ENCODE measurements at places on chromosomes 3 and 15. TPM values are rescaled to one million over a fixed set of nuclear protein-coding genes. Genes with fewer than 3 reads are reported as not detected.

DNA sequence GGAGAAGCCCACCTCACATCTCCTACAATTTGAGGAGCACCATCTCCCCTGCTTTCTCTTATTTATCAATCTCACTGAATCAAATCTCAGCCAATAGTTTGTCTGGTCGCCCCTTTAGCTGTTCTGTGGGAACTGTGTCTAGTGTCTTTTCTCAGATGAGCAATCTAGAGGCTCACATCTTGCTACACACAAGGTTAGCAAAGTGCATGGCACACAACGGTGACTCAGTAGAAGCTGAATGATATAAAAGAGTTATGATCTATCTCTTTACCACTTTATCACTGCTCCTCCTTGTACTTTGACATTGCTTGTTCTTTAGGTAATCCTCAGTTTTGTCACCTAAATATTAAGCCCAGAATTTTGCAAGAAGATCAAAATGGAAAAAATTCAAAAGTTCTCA is 16.8 kb upstream of the COLQ start:
- no peak for DNase-seq

- peak; percentile 61 for DNase-seq
Measured at GRCh38 chr15:79028411-79028964, 62.1 kb downstream of the RASGRF1 start.

CDCP1 gene
- 0.36 TPM for total RNA-seq

- DNase-seq: no peak
Measured at GRCh38 chr15:85276921-85277320, 103.5 kb upstream of the AKAP13 start.

DNA sequence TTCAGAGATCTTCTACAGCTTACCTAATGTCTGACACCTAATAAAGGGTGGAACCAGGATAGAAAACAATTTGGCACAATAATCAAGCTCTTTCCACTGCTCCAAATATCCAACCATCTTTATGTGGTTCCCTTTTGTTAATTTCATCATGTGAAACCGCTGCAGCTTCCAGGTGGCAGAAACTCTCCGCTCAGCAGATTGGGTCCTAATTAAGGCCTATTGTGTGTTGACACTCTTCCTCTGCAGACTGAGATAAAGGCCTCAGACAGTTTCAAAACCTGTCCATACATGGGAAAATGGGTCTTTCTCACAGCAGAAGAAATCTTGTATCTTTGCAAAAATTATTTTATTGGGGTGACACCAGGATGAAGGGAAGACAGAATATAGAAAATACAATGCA is 1002.4 kb upstream of the SEMA6D start:
- DNase-seq: no peak

DNA sequence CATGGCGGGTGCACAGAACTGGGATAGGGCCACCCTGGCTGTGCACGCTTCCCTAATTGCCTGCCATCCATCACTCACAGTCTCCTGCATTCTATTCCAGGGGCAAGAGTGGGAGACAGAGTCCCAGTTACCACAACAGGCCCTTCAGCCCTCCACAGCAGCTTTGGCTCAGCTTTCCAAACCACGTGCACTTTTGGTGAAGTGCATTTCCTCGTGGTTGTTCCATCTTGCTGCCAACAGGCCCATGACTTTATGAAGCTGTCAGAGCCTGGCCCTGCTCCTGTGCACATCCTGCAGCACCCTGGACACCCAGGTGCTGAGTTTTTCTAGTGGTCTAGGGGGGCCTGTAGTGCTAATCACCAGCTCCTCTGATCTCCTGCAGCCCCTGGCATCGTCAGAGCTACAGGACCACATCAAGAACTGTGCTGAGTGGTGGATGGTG is 110.2 kb downstream of the ADCY5 start:
- no peak for DNase-seq

All from activated CD8-positive, alpha-beta T cell treated with anti-CD3 and anti-CD28 coated beads for 36 hours (primary cell).